ENCODE measurements at places on chromosomes 12 and 14. TPM values are rescaled to one million over a fixed set of nuclear protein-coding genes. Genes with fewer than 3 reads are reported as not detected.

ANO2 gene
- total RNA-seq = 4.4 TPM

APOF gene
- not detected for total RNA-seq

PTPN6 gene
- total RNA-seq = 70.8 TPM

LARP4 gene
- total RNA-seq = 56.1 TPM

CDK2 gene
- 23.2 TPM for total RNA-seq

PSMC1 gene
- total RNA-seq = 88.9 TPM

TAS2R9 gene
- total RNA-seq = not detected

KRT6C gene
- total RNA-seq = not detected

GAPDH gene
- 1,501 TPM for total RNA-seq

KLRB1 gene
- 3.0 TPM for total RNA-seq

DNAH10 gene
- total RNA-seq = 0.28 TPM

OTX2 gene
- not detected for total RNA-seq

CNTN1 gene
- 9.9 TPM for total RNA-seq

SIRT4 gene
- 1.5 TPM for total RNA-seq

CKB gene
- total RNA-seq = 539 TPM

C14orf93 gene
- 9.5 TPM for total RNA-seq

SDR9C7 gene
- not detected for total RNA-seq

STAT6 gene
- total RNA-seq = 232 TPM

C12orf54 gene
- not detected for total RNA-seq

MYF5 gene
- total RNA-seq = not detected

IL22 gene
- total RNA-seq = not detected

DACT1 gene
- 18.6 TPM for total RNA-seq

PYGL gene
- total RNA-seq = 40.3 TPM

SIX4 gene
- total RNA-seq = 2.8 TPM

ADAM21 gene
- 0.13 TPM for total RNA-seq

ITPK1 gene
- 92.0 TPM for total RNA-seq

SLC17A8 gene
- total RNA-seq = 0.16 TPM

CSRP2 gene
- total RNA-seq = 40.8 TPM

ANKS1B gene
- total RNA-seq = 5.8 TPM

KLHL33 gene
- 0.72 TPM for total RNA-seq

AHNAK2 gene
- 72.0 TPM for total RNA-seq

PLEKHD1 gene
- total RNA-seq = 0.25 TPM

ABCD2 gene
- 1.4 TPM for total RNA-seq

SERPINA1 gene
- 1,861 TPM for total RNA-seq

TPI1 gene
- 437 TPM for total RNA-seq

ATG14 gene
- 13.3 TPM for total RNA-seq

STYK1 gene
- total RNA-seq = 1.6 TPM

JPH4 gene
- total RNA-seq = 7.0 TPM

CAND1 gene
- 104 TPM for total RNA-seq

PLBD1 gene
- 28.6 TPM for total RNA-seq

SERPINA10 gene
- total RNA-seq = not detected

ZNF268 gene
- total RNA-seq = 33.4 TPM

CSAD gene
- 39.1 TPM for total RNA-seq

KRT4 gene
- not detected for total RNA-seq

JDP2 gene
- 33.4 TPM for total RNA-seq

LRRC10 gene
- total RNA-seq = not detected
